Stimulated activated CD4-positive, alpha-beta T cell treated with anti-CD3 and anti-CD28 coated beads, TNF-alpha, amount 100 ng/mL, for 4 hours (primary cell): ENCODE measurements at places on chromosomes 1 and 21.

- DNase-seq: no peak
These were observed 31.3 kb downstream of the SLC1A7 start for GRCh38 chr1:53111073-53111556.

GRCh38 chr1:240338837-240339236 lies 247.2 kb downstream of the FMN2 start:
- DNase-seq: no peak

GRCh38 chr21:43348170-43348766 lies 78.7 kb downstream of the SIK1 start:
- DNase-seq: no peak

DNA sequence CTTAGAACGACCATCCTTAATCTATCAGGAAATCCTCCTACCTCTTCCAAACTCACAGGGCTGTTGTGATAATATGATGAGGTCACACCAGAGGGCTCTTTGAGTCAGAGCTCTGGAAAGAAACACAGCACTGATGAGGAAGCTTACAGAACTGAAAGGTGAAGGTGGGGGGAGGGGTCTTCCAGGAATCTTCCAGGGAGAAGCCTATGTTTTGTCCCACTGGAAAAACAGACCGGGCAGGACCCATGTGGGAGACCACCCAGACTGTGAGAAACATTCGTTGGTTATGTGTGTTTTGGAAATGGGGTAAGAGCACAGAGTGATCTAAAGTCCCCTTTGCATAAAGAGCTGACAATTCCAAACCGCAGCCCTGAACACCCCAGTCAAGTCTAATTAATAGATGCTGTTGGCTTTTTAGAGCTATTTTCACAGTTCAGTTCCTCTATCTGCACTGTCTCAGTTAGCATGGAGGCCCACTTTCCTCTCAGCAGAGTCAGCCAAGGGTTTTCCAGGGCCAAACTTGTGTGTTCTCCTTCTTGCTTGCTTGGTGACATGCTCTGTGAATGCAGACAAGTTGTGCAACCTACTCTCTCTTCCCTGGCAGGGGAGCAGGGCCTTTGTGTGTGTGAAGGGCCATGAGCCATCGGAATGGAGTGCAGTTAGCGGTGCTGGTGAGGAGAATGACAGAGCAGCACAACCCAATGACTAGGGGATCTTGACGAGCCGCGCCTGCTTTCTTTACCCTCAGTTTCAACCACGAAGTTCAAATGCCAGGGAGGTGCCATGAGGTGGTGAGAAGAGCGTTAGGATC lies 12.3 kb downstream of the PHLDA3 start:
- DNase-seq: no peak

DNA sequence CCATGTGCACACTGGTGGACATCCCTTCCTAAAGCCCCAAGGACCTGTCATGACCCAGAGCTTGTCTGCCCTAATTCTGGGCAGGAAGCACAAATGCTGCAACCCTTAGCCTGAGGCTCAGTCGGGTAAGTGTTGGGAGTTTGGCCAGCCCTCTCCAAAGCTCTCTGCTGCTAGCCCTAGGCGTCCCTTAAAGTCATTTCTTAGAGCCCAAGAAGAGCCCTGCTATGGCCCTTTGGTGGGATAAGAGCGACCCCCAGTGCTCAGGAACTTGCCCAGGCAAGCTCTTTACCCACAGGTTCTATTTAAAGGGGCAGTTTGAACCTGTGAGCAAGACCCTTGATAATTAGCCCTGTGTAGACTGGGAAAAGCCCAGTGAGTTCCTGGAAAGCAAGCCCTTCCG lies 356.8 kb downstream of the RRAGC start:
- no peak for DNase-seq

GRCh38 chr1:216464489-216464888 lies 41.2 kb upstream of the USH2A start:
- no peak for DNase-seq

DNA sequence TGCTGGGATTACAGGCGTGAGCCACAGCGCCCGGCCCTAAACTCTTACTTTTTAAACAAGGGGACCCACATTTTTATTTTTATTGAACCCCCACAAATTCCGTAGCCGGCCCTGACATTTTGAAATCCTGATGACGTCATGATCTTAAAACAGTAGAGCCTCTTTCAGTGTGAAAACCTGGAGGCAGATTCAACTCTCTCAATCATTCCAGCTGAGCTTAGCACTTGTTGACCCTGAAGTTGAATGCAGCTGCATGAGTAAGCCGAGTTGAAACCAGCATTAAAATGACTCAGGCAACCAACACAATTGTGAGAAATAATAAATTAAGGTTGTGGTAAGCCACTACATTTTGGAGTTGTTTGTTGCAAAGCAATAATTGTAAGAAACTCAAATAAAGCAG lies 93.9 kb upstream of the ADGRL4 start:
- DNase-seq: no peak

- DNase-seq: no peak
These were observed 174.1 kb downstream of the LBR start for GRCh38 chr1:225253784-225254183.

DNA sequence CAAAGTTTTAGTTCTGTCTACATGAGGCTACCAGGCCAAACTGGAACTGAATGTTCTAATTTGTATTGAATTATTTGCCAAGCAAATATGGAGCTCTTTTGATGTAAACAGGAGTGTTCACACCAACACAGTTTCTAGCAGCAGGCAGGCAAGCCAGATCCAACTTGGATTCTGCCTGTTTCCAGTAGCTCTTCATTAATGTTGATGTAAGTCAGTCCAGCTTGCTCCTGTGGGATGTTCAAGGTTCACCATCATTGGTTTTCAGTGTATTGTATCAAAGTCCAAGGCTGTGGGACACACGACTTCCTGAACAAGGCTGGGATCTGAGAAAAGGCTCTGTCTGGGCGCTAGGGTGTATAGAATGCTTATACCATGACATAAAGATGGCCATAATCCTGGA lies 68.1 kb downstream of the PAPPA2 start:
- no peak for DNase-seq

GRCh38 chr1:4796161-4797015 lies 142.0 kb downstream of the AJAP1 start:
- no peak for DNase-seq

- DNase-seq: no peak
These were observed 14.1 kb downstream of the MFSD2A start for GRCh38 chr1:39969048-39969447.
